ENCODE measurements at places on chromosomes 7 and 10. TPM values are rescaled to one million over a fixed set of nuclear protein-coding genes. Genes with fewer than 3 reads are reported as not detected.

The TRPV5 gene
- not detected for total RNA-seq

The PVRIG gene
- total RNA-seq, result not detected

The PNLIP gene
- total RNA-seq, result not detected

The HTR5A gene
- total RNA-seq, result 1.2 TPM

The PLPP4 gene
- 15.0 TPM for total RNA-seq

Measured in temporal lobe (tissue), 4 donors.